ENCODE measurements at places on chromosomes 16 and 17.

DNA sequence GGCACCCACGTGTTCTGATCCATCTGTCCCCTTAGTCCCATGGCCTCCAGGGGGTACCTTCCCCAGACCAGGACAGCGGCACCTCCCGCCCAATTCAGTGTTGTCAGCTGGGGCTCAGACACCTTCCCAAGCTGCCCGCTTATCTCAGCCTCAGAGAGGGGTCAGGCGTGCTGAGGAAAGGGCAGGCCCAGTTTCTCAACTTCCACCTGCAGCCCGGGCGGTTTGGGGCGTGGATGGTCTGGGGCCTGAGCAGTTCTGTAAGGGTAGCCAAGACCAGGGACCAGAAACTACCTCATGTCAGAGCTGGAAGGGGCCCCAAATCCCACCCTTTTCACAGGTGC, 5.1 kb downstream of the PLCD3 start:
- no peak for DNase-seq

DNA sequence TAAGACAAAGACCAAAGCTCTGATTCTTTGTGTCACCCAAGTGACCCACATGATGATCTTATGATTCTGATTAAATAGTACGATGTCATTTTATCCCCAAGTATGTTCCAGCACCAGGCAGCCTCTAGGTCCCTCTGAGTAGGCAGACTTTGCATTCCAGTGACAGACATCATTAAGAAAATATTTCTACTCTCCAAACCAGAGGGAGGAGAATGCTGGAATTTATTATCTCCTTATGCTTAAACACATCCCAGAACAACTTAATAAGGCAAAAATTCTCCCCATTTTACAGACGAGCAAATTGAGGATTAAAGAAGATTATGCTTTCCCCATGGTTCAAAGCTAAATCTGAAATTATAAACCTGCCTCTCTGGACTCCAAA, 192.8 kb upstream of the CDH11 start:
- DNase-seq: no peak

DNA sequence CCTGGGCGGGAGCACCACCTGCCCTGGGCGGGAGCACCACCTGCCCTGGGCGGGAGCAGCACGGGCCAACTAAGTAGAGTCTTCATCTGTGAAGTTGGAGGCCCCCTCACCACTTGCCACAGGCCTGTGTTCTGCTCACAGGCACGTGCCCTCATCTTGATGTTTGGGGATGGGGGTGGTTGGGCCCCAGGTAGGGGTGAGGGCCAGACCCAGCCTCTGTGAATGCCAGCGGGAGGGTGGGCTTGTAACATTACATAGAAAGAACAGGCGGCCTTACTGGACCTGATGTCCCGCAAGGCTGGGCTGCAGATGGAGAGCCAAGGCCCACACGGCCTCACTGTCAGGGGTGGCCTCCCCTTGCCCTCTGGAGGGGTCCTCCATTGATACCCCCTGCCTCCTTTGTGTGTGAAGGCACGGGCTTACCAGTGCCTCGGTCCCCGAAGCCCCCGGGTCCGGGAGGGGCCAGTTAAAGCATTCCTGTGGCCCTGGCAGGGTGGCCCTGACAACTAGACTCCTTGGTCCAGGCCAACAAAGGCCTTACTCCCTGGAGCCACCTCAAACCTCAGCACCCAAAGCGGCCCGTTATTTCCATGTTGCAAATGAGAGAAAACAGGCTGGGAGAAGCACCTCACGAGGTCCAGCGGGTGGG, 1.1 kb upstream of the SLC16A3 start:
- no peak for DNase-seq

- DNase-seq: no peak
Measured at GRCh38 chr17:39271546-39271945, 45.8 kb upstream of the STAC2 start.

DNA sequence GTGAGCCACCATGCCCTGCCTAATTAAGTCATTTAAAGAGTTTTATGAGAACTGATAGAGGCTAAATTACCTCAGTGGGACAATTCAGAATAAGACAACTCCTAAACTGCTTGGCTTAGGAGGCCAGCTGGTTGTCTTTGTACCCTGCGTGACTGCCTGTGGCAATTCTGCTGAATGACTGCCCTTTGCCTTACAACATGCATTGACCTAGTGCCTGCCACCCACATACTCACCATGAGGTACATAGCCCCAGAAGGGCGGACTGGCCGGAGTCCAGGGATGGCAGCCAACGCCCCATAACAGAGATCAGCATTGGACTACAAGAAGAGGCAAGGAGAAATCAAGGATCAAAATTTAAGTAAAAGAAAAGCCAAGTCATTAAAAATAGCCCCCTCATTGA, 7.3 kb downstream of the TAT start:
- no peak for DNase-seq

GRCh38 chr17:58189436-58190146, 2.9 kb upstream of the EPX start:
- DNase-seq: no peak

GRCh38 chr16:4265676-4266075, 7.1 kb downstream of the TFAP4 start:
- DNase-seq: no peak

- no peak for DNase-seq
Measured at GRCh38 chr17:41278176-41278955, 2.9 kb downstream of the KRTAP9-7 start.

- DNase-seq: peak; percentile 3
Measured at GRCh38 chr16:47392081-47392480, 68.8 kb downstream of the ITFG1 start.

GRCh38 chr16:27314161-27314723, 468 bp downstream of the IL4R start:
- peak; percentile 59 for DNase-seq

GRCh38 chr17:82962163-82962720, 117.2 kb upstream of the METRNL start:
- no peak for DNase-seq

DNA sequence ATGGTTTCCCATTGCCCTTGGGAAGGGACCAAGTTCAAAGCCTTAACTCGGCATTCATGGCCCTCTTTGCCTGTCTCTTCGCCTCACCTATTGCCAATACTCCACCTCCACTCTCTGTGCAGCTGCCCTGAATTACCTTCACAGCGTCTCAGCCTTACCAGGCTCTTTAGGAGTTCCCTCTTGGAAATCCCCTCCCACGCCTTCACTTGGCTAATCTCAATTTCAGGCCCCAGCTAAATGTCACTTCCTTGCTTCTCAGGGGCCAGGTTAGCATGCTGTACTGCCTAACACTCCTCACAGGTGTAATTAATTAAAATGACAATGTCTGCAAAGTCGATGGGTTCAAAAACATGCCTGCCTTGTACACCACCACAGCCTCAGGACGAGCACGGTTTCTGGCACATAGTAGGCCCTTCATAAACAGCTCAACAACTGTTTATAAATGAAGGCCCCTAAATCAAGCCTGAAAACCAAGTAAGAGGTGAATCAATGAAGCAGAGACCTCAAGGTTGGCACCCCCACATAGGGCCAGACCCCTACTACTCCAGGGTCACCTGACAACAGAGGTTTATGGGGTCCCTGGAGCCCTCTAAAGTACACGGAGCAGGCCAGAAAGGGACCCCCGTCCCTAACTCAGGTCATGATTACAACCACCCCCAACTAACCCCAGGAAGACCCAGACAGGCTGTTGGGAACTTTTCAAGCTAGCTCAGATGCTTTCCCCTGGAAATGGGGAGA, 11.2 kb upstream of the EEF2K start:
- peak; percentile 68 for DNase-seq

- DNase-seq: no peak
Measured at GRCh38 chr16:89197033-89197632, 3.2 kb downstream of the SLC22A31 start.

DNA sequence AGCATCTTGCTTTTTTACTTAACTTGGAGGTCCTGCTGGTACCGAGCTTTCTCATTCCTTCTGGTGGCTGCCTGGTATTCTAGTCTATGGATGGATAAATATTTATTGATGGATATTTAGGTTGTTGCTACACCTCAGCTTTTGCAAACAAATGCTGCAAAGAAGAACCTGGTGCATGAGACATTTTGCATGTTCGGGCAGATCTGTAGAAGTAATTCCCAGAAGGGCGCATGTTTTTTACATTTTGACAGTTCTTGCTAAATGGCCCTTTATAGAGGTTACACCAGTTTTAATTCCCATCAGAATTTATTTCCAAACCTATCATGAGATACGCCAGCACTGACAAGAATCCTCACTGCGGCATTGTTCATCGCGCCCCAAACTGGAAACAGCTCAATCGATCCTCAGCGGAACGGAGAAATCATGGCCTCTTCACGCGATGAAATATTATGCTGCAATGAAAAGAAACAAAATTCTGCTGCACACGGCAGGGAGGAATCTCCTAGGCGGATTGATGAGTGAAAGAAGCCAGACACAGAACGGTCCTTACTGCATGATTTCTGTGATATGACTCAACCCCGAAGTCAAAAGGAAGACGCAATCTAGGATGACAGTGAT, 68.0 kb upstream of the CREBBP start:
- DNase-seq: no peak

GRCh38 chr17:81517339-81518112, 4.9 kb upstream of the ACTG1 start:
- no peak for DNase-seq

- no peak for DNase-seq
Measured at GRCh38 chr16:30858829-30859423, 35.0 kb downstream of the BCL7C start.

- DNase-seq: no peak
Measured at GRCh38 chr16:87132361-87133014, 184.7 kb downstream of the C16orf95 start.

DNA sequence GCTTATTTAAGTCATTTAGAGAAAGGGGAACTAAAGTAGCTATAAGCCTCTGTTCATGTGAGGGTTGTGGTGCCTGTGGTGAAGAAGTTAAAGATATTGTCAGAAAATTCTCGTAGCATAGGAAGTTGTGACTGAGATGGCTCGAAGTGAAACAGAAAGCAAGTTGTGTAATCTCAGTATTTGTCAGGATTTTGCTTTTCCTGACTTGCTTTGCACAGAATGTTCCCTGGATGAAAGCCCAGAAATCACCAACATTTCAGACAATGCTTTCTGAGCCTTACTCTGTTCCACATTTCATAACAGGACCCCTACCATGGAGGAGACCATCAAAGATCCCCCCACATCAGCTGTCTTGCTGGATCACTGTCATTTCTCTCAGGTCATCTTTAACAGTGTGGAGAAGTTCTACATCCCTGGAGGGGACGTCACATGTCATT, 10.6 kb downstream of the CALCOCO2 start:
- peak; percentile 63 for DNase-seq

- no peak for DNase-seq
Measured at GRCh38 chr17:74711058-74711824, 1.5 kb downstream of the CD300LF start.

- no peak for DNase-seq
Measured at GRCh38 chr16:85625053-85625452, 11.9 kb downstream of the GSE1 start.

DNA sequence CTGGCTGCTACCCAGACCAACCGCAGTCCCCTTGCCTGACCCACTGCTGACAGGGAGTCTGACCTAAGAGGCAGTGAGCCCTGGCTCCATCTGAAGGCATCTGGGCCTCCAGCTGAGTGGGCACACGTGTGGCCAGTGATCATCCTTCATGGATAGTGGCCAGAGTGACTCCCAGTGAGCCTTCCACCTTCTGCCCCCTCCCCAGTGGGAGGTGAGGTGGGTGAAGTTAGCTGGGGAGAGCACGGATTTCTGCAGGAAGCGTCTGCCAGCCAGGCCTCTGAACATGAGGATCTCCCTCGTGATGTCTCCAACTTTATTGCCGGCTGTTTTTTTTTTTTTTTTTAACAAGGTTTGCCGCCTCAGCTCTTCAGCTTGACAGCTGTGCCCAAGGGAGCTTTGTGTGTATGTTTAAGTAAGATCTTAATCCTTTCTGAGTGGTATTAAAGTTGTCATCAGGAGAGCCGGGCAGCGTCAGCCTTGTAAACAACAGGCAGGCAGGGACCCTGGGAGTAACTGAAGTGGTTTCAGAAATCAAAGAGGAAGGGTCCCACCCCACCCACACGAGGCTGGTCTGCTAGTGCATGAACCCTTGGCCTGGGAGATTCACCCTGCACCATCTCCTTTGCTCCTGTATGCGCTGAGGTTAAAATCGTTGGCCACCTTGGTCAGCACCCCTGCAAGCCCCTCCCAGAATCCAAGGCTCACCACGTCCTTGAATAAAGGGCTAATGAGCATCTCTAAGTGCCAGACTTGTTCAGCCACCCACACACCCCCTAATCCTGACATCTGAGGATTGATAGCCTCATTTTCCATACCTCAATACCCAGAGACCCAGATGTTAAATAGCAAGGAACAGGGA, 33.3 kb downstream of the RHBDL3 start:
- DNase-seq: no peak

DNA sequence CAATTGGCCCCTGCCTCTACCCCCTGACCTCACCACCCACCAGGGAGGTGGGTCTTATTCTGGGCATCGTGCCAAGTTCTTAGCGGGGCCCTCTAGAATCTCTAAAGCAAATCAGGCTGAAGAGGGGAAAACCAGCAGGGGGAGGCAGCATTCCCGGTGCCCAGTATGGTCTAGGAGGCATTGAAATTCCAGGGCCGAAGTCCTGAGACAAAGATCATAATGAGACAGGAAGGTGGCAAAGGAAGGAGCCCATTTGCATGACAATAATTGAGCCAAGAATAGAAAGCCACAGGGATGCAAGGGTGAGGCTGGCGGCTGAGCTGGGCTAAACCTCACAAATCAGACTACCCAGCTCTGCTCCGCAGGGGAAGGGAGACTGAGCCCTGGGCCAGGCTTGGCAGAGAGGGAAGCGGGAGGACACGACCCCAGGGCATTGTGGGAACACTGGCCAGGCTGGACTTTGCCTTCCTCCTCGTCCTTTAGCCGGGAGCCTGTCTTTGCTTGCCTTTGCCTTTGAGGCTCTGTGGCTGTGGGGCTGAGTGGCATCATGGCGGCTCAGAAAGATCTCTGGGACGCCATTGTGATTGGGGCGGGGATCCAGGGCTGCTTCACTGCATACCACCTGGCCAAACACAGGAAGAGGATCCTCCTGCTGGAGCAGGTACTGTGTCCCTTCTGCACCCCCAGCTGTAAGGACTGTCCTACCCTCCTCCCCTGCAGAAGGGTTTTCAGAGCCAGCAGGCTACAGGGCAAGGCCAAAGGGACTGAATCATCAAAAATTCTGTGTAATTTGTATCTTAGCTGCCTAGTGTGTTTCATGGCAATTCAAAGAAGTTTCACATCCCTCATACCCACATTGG, at the start of gene PIPOX:
TSS of gene PIPOX (plus strand) at position 463 of the 860 bp plus-strand sequence. CDS start at position 548, 85 bp downstream.
- DNase-seq: no peak

DNA sequence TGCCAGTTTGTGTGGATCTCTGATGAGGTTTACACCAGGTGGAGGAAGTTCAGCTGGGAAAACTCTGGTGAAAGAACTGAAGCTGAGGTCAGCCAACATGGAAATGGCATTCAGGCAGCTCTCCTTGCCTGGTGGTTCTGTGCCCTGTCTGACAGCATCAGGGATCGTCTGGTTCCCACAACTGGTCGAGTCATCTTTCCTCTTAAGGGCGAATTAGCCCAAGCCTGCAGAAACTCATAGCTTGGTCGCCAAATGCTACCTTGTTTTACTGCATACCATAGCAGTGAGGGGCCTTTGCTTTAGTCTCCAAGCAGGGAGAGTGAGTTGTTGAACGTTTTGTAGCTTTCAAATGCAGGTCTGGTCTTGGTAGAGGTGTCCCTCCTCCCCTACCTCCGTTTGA, 7.2 kb downstream of the PLCG2 start:
- no peak for DNase-seq

GRCh38 chr16:73197598-73197997, 149.7 kb upstream of the ZFHX3 start:
- DNase-seq: no peak

GRCh38 chr17:78377858-78378224, 608 bp upstream of the PGS1 start:
- no peak for DNase-seq

GRCh38 chr17:17500999-17501605, 4.9 kb upstream of the RASD1 start:
- DNase-seq: no peak
